ENCODE measurements at places on chromosomes 2 and 18.

DNA sequence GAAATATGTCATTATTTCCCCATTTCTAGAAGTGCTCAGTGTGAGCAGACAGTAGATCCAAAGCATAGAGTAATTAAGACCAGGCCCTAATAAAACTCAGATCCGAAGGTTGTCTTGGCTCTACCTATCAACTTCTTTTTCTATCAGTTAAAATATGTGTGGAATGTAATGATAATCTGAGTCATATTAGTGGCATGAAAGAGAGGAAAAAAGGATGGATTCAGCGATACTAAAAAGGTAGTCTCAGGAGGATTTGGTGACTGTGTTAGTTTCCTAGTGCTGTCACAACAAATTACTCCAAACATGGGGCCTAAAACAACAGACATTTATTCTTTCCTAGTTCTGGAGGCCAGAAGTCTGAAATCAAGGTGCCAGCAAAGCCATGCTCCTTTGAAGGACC lies 103.7 kb upstream of the NABP1 start:
- no peak for DNase-seq

- DNase-seq: no peak
These were observed 115.7 kb upstream of the MSTN start for GRCh38 chr2:190178066-190178722.

DNA sequence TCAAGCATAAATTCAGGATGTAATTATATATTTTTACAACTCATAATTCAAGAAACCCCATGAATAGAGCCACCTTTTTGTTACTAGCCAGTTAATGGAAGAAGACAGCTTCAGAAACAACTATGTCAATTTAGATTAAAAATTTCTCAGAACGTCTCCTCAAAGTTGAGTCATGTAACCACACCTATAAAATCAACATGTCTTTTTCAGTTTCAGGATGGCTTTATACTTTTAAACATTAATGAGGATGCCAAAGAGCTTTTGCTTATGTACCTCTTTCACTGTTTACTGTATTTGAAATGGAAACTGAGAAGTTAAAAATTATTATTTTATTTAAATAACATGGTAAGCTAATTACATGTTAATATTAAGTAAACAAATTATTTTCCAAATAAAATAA lies 280.1 kb downstream of the PTH2R start:
- no peak for DNase-seq

- DNase-seq: no peak
These were observed 16.0 kb downstream of the ARID5A start for GRCh38 chr2:96552315-96553175.

DNA sequence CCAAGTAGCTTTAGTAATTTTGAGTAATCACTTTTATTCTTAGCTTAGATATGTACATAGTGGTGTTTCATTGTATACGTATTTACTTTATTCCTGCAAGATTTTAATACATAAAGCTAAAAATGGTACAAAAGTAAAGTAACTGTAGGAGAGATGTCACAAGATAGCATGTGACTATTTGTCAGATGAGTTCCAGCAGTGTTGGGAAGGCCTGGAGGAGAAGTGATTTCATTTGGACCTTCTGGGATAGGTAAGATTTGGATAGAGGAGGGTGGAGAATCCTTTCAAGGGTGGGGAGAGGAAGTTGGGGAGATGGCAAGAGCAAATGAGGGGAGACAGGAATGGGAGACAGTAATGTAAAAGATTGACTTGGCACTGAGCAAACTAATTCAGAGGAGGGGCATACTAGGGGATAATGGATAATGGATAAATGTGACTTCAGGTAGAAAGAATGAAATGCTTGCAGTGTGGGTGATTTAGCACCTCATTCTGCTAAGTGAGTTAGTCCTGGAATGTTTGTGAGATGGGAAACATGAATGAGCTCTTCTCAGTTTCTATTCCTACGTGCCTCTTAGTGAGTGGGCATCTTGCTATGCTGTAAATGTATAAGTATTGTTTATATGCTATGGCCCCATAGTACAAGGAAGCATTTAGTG lies 10.5 kb downstream of the WDR43 start:
- no peak for DNase-seq

DNA sequence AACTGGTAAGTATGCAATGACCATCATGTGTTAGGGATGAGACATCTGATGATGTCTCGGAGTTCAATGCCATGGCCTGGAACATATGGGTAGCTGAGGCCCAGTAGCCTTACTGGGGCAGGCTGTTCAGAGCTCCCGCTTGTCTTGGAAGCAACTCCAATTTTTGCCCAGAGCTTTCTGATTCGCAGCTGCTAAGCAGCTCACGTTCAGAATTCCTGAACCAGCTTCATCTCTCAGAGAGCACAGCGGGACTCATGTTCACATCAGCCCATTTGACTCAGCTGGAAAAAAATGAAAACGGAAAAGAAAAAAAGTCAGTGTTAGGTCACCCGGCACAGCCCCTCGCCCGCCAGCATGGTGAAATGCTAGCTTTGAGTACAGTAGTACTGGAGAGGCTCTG lies 16.8 kb upstream of the LRATD1 start:
- no peak for DNase-seq

DNA sequence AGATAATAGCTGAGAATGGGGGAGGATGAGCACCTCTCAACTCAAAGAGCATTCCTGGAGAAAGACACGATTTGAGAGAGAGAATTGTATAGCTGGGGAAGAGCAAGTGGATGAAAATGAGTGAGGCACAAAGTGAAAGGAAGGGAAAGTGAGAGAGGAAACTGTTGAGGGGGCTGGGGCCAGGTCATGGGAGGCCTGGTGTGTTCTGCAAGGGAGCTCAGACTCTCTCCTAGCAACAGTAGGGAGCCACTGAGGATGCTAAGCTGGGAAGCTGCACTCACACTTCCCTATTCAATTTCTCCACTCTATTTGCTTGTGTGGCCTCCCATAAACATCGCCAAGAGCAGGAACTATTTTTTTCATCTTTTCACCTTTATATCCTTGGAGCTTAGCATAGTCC lies 14.8 kb downstream of the EVA1A start:
- no peak for DNase-seq

DNA sequence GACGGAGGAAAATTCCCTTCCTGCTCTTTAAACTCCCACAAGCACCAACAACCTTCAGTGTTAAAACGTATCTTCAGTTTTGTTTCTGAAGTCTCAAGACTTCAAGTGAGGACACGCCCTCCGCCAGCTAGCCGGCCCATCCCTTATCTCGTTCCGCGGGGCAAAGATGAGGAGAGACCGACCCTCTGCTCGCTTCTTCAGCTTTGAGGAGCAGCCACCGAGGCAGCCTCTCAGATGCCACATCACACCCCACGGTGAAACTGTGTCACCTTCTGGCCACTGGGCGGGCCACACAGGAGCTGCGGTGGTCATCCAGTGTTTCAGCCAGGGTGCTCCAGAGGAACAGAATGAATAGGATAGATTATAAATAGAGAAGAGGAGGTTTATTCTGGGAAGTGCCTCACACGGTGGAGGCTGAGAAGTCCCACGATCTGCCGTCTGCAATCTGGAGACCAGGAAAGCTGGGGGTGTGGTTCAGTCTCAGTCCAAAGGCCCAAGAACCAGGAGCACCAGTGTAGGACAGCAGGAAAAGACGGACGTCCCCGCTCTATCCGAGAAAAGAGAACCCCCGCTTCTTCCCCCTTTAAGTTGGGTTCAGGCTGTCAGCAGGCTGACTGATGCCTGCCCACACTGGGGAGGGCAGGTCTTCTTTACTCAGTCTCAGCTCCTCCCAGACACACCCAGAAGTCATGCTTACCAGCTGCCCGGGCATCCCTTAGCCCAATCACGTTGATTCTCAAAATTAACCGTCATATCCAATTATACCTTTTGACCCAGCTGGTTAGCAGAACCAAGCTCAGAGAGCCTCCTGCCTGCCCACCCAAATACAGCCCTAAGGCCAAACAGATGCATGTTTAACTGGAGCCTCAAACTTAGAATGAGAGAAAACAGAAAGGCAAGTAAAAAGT lies 399.7 kb upstream of the ID2 start:
- DNase-seq: no peak
